ENCODE measurements at places on chromosomes 2 and 18.

DNA sequence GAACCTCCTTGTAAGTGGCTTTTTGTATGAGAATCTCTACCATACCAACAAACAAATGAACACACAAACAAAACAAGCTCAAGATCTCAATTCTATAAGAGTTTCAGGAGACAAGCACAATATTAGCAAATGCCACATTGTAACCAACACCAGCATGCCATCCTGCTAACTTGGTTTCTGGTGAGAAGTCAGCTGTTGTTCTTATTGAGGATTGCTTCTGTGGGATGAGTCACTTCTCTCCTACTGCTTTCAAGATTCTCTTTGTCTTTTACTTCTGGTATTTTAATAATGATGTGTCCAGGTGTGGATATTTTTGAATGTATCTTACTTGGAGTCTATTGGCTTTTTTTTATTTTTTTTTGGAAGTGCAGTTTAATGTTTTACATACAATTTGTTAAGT is 131.7 kb downstream of the BCL2L11 start:
- DNase-seq = no peak

- no peak for DNase-seq
These were observed 4.2 kb upstream of the CTDSP1 start for GRCh38 chr2:218395456-218395825.

- no peak for DNase-seq
These were observed 279.7 kb upstream of the TRIB2 start for GRCh38 chr2:12436935-12437561.

DNA sequence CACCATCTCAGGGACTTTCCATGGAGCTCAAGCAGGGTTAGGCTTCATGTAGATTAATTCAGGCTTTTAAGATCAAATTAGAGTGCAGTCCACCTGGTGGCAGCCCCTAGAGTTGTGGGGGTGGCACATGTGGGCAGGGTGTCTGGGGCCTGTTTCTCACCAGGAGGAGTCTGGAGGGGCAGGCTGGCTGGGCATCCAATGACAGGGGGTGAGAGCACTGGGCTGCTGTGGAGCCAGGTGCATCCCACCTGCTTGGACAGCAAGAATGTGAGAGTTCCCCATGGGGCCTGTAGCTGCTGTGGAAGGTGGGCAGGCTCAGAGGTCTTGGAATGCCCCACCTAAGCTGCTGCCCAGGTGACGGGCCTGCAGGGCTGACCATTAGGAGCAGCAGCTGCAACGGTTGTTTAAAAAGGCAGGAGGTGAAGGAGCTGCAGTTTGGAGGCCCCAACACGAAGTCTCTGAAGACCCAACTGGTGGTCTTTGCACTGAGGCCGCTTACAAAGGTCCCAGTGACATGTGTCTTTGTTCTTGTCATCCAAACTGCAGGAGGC is 686.3 kb upstream of the HS6ST1 start:
- DNase-seq = no peak

Measured in frontal cortex (tissue), 4 donors.